ENCODE measurements at places on chromosomes 3 and 15. TPM values are rescaled to one million over a fixed set of nuclear protein-coding genes. Genes with fewer than 3 reads are reported as not detected.
A peak's percentile ranks its signal among the peaks of the same experiment; 100 is the strongest.

- no peak for DNase-seq
These were observed 93.9 kb downstream of the NEDD4 start for GRCh38 chr15:55899537-55899936.

The ISLR2 gene
- 1.4 TPM for total RNA-seq

GRCh38 chr3:142795332-142795731, 71.5 kb downstream of the TRPC1 start:
- DNase-seq: no peak

DNA sequence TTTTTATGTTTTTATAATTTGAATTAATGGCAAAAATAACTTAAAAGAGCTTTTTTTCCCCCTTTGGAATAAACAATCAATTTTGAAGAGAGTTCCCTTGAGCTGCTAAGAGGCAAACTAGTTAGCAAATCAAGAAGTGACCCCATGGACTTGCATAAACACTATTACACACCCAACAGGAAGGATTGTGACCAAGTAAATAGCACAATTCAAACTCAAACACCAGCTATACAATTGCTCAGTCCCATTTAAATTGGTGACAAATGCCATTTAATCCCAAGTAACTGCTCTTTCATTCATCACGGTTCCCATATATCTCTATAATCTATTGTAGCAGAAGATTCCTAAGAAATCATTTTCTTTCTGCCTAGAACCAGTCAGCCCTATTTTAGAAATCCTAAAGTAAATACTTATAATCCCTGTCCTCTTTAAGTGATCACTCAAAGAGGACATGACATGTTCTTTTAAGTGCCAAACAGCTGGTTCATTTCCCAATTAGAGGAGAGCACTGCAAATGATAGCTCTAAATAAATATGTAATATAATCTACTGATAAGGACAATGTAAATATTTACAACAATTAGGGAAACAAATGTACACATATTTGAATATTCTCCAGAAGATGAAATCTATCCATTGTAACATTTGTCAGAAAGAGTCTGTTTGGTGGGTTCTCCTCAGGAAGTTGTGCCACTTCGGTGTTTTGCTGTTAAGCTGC, 137.8 kb upstream of the ADAMTS9 start:
- no peak for DNase-seq

DNA sequence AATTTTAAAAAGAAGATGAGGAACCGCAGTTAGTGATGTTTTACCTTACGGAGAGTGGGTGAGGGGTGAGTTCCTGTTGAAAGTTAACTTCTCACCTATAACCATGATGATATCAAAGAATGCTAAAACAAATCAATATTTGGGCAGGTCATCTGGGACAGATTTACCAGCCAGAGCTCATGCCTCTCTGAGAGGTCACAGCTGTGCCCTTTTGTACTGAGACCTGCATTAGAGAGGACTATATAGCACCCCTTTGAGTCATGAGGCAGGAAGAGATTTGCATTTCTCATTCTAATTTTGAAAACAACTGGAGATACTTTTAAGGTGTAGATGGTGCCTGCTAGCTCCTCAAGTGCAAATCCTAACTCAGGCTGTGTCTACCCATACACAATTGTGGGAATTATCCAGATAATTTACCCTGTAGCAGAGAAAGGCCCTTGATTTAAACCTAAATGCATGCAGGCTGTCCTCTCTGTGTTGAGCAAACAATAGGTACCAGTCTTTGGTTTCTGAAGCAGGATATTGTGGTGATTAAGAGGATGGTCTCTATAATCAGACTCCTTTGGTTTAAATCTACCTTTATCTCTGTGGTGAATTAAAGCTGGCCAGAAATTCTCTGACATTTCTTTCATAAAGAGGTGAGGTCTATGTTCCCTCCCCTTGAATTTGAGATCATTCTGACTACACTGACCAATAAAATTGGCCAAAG, 5.8 kb upstream of the TM4SF4 start:
- no peak for DNase-seq

DNA sequence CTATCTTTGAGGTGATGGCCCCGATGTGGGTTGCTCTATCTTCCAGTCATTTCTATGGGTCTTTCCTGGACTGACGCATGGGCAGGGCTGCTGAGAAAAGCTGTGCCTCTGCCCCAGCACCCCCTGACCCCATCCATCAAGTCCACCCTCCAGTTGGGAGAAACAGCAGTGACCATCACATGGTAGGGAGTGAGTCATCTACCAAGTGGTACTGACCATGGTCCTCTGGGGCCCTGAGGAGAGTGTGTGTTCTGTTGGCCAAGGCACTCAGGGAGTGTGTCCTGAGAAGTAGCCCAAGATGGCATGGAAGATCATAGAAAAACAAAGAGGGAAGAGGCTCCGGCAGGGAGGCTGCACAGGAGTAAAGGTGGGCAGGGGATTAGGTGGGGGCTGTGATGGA, 1.6 kb upstream of the DNAH1 start:
- no peak for DNase-seq

The C3orf52 gene
- total RNA-seq: 8.8 TPM

DNA sequence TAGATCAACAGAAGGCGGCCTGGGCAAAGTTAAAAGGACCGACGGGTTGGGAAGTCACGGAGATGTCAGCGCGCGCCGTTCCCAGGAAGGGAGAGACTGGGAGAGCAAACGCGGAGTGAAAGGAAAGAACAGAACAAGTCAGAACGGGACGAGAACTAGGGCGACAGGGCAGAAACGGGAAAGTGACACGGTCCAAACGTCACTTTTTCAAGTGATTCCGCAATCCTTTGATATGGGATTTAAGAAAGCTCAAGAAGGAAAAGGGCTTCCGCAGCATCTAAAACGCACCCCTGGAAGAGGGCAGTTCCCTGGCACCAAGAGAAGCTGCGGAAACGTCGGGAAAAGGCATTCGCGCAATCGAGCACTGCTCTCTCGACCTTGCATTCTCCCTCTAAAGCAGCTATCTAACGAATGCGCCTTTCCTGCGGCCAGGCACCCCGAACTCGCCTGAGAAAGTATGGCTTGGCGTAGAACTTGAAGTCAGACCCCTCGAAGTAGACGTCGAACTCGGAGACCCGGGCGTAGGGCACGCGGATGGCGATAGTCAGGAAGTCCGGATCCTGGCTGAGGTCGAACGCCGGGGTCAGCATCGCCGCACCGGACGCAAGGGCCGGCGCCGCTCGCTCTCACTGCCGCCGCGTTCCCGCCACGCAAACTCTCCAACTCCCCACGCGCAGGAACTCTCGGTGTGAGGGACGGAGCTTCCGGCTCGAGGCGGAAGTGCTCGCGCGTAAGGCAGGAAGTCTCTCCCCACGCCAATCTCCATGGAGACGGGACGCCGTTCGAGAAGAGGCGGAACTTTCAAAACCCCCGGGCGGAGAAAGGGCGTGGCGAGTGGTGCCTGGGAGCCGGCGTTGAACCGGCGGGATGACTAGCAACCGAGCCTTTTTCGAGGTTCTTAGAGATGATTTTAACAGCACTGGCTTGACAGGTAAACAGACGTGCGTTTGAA, at the start of gene SHQ1:
TSS of gene SHQ1 (minus strand) at position 695 of the 952 bp plus-strand sequence. CDS start at position 590, 105 bp downstream.
- peak; percentile 82 for DNase-seq

- no peak for DNase-seq
These were observed 123.5 kb downstream of the UNC13C start for GRCh38 chr15:54101664-54102270.

Measured in Caki2 (cell line).